Lower lobe of right lung (tissue), 2 donors: ENCODE measurements at places on chromosomes 13 and 19. TPM values are rescaled to one million over a fixed set of nuclear protein-coding genes. Genes with fewer than 3 reads are reported as not detected.
A peak's percentile ranks its signal among the peaks of the same experiment; 100 is the strongest.

GRCh38 chr19:19010551-19010950, 22.8 kb downstream of the SUGP2 start:
- DNase-seq = no peak

DNA sequence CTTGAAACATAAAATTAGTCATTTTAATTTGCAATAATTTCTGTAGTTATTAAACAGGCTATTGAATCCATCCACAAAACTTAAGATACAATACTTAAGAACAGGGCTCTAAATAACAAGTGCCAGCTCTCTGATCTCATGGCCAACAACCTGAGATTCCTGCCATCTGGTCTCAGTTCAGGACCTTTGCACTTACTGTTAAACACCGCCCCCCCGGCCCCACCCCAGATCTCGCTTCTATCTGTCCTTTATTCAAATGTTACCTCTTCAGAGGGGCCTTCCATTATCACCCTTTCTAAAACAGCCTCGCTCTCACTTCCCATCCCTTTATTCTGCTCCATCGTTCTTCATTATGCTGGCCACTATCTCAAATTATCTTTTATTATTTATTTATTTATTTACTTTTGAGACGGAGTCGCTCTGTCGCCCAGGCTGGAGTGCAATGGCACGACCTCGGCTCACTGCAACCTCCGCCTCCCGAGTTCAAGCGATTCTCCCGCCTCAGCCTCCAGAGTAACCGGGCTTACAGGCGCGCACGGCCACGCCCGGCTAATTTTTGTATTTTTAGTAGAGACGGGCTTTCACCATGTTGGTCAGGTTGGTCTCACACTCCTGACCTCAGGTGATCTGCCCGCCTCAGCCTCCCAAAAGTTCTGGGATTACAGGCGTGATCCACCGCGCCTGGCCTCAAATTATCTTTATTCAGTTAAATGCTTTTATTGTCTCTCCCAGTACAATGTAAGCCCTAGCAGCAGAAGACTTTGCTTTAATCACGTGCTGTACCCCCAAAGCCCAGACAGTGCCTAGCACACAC, 838 bp upstream of the SNRNP70 start:
- DNase-seq = no peak

DNA sequence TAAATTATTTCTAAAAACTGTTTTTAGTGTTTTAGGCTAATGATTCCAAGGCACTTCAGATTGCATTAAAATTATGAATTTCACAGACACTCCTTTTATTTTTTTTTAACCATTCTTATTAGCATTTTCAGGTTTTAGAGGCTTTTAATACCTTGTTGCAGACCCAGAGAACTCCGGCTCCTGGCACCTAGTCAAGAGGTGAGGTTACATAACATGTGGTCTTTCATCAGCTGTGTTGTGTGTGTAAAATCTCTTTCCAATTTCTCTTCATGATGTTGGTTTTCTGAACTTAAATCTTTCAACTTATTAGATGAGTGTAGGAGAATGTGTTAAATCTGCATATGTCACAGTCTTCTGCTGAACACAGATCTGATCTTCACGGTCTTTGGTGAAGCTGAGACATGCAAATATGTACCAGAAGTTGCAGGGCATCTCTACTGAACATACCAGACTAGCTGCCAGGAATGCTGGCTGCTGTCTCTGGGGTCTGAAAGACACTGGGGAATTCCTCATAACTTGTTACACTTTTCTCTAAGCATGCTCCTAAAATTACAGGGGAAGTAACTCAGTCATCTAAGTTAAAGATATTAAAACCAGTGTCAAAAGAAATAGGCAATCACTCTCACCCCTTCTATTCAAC, 1165.3 kb downstream of the EFNB2 start:
- DNase-seq = no peak

- DNase-seq = no peak
These were observed 186.4 kb downstream of the KLF5 start for GRCh38 chr13:73245246-73245645.

DNA sequence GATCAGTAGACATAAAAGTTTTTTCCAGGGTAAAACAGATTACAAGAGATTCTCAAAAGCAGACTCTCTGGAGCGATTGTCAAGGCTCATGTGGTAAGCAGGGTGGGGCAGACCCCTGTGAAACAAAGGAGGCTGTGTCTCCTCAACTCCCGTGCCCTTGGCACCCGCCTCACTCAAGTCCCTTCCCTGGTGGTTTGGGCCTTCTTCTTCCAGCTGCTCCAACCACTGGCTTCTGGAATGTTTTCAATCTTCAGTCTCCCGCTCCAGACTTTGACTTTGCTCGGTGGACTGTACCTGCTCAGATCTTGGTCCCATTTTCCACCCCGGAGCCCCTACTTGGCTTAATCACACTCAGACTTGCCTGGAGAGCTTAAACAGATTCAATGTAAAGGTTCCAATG, 74.8 kb upstream of the STK24 start:
- DNase-seq = no peak

DNA sequence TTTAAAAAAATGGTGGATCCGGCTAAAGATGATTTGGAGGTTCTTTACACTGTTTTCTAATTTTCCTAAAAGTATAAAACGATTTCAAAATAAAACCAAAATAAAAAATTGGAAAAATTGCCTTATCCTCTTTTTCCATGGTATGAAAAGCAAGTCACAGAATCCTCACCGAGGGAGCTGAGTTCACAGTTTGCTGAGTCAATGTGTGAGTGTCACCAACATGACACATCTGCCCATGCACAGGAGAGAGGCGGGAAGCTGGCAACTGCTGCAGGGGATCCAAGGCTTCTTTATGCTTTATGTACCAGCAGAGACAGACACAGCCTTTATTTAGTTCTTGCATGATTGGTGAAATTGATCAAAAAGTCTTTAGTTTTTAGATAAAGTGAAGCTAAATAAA, 157.8 kb downstream of the TNFSF13B start:
- no peak for DNase-seq

DNA sequence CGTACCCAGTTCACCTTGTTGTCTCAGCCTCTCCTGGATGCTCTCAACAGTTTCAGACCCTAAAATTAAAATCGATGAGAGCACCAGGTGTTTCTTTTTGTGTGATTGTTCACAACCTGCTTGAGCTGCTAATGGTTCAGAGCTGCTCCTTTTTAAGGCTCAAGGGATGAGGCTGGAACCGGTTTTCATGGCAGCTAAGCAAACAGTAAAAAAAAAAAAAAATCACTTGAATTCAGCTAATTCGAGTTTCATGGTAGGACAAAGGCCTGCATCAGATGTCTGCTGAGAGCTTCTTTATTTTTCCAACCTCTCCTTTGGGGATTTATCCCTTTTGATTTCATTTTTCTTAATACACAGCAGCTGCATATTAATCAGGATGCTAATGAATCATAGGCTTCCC, 6.5 kb downstream of the SYCE2 start:
- no peak for DNase-seq

Gene ZNF418
- total RNA-seq = 5.9 TPM

DNA sequence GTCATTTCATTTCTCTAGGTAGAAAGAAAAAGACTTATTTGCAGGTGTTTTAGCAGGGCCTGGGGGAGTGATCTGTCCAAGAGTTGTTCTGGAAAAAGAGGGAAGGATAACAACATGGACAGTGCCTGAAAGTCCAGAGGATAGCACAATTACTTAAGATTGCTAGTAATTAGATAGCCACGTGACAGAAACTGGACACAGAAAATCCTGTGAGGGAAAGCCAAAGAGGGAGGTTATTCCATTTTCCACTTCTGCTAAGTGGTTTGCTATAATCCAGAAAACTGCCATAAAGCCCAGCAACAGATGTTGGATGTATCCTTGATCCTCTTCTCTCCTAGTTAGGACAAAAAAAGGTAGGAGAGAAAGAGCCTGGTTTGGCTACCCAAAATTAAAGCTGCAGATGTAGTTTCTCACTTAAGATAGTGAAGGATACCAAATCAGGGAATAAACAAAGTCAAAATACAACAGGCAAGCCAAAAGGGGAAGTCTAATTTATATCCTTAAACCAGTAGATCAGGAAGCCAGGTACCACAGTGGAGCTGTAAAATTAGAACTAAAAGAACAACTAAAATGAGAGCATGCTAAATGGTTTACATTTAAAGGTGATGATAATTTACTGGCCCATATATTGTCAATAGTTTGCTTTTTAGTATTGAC, 140.2 kb downstream of the VWA8 start:
- no peak for DNase-seq

DNA sequence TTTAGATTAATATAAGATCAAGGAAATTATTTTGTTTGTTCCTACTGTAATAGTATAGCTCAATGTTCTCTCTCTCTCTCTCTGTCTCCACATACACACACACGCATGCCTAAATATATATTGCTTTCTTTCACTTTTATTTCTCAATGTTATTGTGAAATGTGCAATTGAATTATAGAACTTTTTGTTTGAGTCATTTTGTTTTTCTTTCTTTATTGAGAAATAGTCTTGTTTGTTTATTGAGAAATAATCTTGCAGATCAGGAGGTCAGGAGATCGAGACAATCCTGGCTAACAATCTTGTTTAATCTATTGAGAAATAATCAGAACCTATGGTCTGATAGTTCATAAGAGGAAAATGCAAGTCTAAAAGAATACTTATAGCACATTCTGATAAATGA, 1581.3 kb downstream of the EFNB2 start:
- DNase-seq = no peak

Gene PLK5
- total RNA-seq = not detected

- DNase-seq = no peak
These were observed 268.5 kb downstream of the B3GLCT start for GRCh38 chr13:31468114-31468902.

- no peak for DNase-seq
These were observed 73.7 kb downstream of the SGCG start for GRCh38 chr13:23254506-23254905.

DNA sequence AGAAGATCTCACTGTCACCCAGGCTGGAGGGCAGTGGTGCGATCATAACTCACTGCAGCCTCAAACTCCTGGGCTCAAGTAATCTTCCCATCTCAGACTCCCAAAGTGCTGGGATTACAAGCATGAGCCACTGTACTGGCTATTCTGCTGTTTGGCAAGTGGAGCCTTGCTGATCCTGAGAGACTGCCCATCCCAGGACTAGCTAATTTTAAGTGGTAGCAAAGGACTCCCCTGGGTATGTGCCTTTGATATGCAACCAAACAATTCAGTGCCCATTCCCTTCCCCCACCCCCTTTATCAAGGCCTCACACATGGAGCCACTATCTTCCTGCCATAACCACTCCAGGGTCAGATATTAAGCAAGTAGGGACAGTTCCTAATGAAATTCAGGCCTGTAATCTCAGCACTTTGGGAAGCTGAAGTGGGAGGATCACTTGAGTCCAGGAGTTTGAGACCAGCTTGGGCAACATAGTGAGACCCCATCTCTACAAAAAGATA, 17.0 kb upstream of the ZNF460 start:
- no peak for DNase-seq

Gene PINLYP
- 5.8 TPM for total RNA-seq

Gene CAPN12
- 18.2 TPM for total RNA-seq

GRCh38 chr13:89217813-89218212, 1546.6 kb downstream of the SLITRK5 start:
- no peak for DNase-seq

DNA sequence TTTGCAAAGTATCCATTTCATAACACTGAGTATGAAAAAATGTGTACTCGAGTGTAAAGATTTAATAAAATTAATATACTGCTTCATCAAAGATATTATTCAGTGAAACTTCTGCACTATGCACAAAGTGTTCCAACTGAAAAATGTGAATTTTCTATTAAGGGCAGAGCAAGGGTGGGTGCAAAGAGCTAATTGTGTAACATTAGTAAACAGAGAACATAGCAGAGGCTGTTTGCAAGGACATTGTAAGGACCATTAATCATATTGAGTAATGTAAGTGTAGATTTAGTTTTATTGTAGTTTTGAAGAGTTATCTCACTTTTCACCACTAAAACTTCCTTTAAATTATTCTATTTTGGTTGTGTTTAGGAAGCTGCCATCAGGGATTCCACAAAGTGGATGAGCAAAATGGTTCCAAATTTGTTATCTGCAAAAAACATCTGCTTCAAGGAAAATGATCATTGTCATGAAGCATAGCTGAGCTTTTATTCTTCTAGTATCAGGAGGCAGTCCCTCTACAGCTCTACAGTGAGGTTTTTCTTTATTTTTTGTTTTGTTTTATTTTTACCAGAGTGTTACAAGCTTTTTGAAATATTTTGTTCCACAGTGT, 1375.4 kb downstream of the SLITRK1 start:
- DNase-seq = no peak

Gene ZNF235
- 6.5 TPM for total RNA-seq

DNA sequence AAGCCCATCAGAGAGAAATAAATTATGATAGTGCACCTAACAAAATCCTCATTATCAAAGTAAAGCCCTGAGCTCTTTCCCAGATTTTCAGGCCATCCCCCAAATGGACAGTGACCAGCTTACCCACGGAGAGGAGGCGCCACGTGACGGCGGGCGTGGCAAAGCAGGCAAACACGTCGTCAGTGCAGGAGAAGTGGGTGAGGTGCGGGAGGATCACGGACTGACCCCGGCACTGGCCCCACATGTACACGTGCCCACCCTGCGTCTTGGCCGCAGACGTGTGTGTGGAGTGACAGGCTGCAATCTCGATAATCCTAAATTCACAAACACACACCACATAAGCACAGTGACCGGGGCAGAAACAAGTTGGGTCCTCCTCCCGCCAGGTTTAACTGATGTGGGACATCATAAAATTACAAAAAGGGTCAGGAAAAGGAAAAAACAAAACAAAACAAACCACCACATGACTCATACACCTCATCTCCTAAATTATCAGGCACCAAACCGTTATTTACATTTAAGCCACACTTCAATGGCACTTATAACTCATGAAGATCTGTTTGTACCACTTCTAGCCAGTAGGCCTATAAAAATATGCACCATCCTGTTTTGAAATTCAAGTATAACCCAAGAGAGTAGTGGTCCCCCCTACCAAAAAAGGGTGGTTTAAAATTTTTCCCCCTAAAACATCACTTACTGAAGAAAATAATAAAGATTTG, 30.1 kb downstream of the RCBTB2 start:
- DNase-seq = no peak

DNA sequence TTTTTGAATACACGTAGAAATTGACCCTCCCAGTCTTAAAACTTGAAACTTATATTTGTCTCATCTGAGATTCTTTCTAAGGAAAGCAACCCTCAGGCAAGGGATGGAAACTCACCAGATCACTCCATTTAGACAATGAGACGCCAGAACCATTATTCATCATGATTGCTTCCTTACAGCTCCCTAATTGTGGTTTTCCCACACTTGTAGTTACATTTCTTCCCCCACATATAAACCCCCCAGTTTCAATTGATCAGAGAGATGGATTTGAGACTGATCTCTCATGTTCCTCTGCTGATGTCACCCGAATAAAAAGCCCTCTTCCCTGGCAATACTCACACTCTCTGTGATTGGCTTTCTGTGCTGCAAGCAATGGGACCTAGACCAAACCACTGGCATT, 197.9 kb upstream of the STARD13 start:
- DNase-seq = no peak

Gene UQCRFS1
- 21.5 TPM for total RNA-seq

GRCh38 chr13:106527445-106527801, 8.0 kb downstream of the EFNB2 start:
- no peak for DNase-seq

- peak; percentile 83 for DNase-seq
These were observed at the start of gene ZNF577 for GRCh38 chr19:51887522-51888498. Gene ZNF577, minus strand, starts transcription at chr19:51887951. Its CDS starts 7,569 bp downstream, at chr19:51880382.

- DNase-seq = no peak
These were observed 12.1 kb downstream of the MAG start for GRCh38 chr19:35304036-35304435.
